ENCODE measurements at places on chromosomes 3 and 15.

DNA sequence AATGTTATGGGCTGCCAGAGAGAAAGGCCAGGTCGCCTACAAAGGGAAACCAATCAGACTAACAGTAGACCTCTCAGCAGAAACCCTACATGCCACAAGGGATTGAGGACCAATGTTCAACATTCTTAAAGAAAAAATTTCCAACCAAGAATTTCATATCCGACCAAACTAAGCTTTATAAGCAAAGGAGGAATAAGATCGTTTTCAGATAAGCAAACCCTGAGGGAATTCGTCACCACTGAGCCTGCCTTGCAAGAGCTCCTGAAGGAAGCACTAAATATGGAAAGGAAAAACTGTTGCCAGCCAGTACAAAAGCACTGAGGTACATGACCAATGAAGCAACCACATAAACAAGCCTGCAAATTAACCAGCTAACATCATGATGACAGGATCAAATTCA lies 33.1 kb downstream of the PYGO1 start:
- H3K36me3 ChIP-seq: no peaks in the 10 kb centered on the region
- H3K27ac ChIP-seq: no peak overlapping the region
- H3K4me1 ChIP-seq: peaks cover 5% of the 10 kb centered on the region
- H3K4me3 ChIP-seq: no peak overlapping the region
- no peaks in the 10 kb centered on the region for H3K27me3 ChIP-seq

DNA sequence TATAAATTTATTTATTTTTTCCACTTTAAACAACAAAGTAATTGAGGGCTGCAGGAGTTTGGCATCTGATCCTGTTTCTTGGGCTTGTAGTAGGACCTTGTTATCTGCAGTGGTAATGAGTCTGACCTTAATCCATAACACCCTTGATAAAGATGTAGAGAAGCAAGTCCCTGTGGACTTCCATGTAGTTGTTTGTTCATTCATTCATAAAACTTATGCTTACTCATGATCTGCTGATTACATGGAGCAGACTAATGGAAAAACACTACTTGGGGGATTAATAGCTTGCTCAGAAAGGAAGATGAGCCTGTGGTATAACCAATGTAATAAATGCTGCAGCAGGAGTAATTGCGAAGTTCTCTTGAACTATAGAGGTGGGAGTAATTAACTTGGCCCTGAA lies 271.5 kb upstream of the TBL1XR1 start:
- H3K27me3 ChIP-seq: no peaks in the 10 kb centered on the region
- peaks cover 2% of the 10 kb centered on the region for H3K4me1 ChIP-seq
- no peak overlapping the region for H3K27ac ChIP-seq
- no peak overlapping the region for H3K4me3 ChIP-seq

- H3K4me1 ChIP-seq: no peaks in the 10 kb centered on the region
- H3K27me3 ChIP-seq: no peaks in the 10 kb centered on the region
- H3K27ac ChIP-seq: no peak overlapping the region
- H3K4me3 ChIP-seq: no peak overlapping the region
- H3K36me3 ChIP-seq: no peaks in the 10 kb centered on the region
These were observed 243.6 kb downstream of the ZIC1 start for GRCh38 chr3:147652651-147653366.

GRCh38 chr15:75542386-75542797 lies 36.7 kb downstream of the PTPN9 start:
- H3K36me3 ChIP-seq: no peaks in the 10 kb centered on the region
- DNase-seq: no peak
- H3K27ac ChIP-seq: no peak overlapping the region

GRCh38 chr3:11509173-11510000 lies 134.3 kb downstream of the VGLL4 start:
- H3K4me1 ChIP-seq: peaks cover 39% of the 10 kb centered on the region
- no peak overlapping the region for H3K4me3 ChIP-seq
- H3K36me3 ChIP-seq: no peaks in the 10 kb centered on the region
- peak overlapping the region; percentile 55 for H3K27ac ChIP-seq
- peak; percentile 73 for DNase-seq

DNA sequence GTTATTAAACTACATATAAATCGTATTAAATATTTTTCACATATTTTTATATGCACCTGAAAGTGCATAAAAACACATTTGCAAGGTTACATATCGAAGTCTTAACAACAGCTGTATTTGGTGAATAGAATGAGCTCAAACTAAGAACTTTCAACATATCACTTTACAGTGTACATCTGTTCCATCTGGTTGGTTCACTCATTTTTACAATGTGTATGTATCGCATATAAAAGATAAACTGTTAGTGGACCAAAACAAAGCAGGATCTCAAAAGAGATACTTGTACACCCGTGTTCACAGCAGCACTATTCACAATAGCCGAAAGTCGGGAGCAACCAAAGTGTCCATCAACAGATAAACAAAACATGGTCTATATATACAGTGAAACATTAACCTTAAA lies 55.8 kb downstream of the TBL1XR1 start:
- H3K4me3 ChIP-seq: no peak overlapping the region
- H3K4me1 ChIP-seq: peaks cover 24% of the 10 kb centered on the region
- no peaks in the 10 kb centered on the region for H3K36me3 ChIP-seq
- no peaks in the 10 kb centered on the region for H3K27me3 ChIP-seq
- H3K27ac ChIP-seq: no peak overlapping the region
- DNase-seq: no peak

DNA sequence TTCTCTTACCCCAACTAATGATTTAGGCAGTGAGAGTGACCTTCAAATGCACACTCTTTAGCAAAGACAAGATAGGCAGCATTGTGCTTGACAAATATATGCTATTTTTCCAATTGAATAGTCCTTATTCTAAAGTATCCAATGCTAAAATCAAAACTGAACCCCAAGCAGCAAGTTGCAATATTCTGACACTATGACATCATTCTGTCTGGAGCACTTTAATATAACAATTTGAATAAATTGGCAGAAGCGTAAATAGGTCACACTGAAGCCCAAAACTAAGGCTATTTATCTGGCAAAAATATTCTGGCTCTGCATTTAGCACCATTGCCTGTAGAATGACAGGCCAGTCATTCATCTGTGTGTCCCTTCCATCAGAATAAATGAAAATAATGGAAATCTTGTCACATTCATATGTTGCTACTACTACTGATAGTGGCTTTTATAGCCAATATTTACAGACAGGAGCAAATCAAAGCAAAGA lies 2.9 kb downstream of the CBLB start:
- no peak for DNase-seq
- H3K27me3 ChIP-seq: no peaks in the 10 kb centered on the region
- H3K27ac ChIP-seq: no peak overlapping the region
- peak overlapping the region; percentile 84 for H3K4me3 ChIP-seq
- no peaks in the 10 kb centered on the region for H3K36me3 ChIP-seq
- peaks cover 23% of the 10 kb centered on the region for H3K4me1 ChIP-seq

DNA sequence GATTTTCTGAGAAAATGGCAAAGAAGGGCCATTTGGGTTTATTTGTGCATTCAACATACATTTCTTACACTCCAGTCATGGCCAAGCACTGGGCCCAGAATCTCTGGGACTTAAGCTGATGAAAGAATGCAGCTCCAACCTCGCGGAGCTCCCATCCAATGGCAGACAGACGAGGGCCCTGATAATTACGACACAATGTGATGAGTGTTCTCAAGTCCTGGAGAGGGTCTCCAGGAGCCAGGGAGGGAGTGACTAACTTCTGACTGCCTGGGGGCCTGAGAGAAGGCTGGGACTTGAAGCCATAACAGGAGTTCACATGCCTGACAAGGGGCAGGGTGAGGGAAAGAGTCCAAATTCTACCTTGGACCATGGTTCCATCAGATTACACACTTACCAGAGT lies 42.6 kb upstream of the BNC1 start:
- no peaks in the 10 kb centered on the region for H3K4me1 ChIP-seq
- no peak overlapping the region for H3K27ac ChIP-seq
- H3K36me3 ChIP-seq: no peaks in the 10 kb centered on the region
- no peaks in the 10 kb centered on the region for H3K27me3 ChIP-seq

DNA sequence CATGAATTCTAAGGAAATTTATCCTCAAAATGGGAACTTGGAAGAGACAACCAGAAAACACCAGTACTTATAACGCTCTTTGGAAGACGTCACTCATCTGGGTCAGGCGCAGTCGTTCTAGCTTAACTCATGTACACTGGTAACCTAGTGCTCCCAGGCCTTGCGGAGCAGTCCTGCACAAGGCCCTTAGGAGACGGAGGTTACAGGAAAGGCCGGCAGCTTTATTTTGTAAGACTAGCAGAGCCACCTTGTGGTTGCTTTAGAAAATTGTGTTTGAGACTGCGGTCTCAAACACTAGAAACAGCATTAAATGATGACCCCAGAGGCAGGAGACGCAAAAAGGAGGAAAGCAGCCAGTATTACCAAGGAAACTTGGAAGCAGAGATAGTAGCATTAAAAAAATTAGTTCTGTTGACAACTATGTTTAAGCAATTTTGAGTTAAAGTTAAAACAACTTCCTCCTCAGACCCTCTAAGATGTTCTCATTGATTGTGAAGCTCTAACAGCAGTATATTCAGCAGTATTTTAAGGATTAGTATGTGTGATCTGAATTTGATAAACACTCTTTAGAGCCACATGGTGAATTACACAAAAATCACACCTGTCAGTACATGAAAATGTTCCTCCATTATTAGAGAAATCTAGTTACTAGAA lies 141.9 kb upstream of the C2CD4B start:
- no peak for DNase-seq
- no peaks in the 10 kb centered on the region for H3K4me1 ChIP-seq
- H3K36me3 ChIP-seq: no peaks in the 10 kb centered on the region
- no peak overlapping the region for H3K27ac ChIP-seq
- H3K4me3 ChIP-seq: no peak overlapping the region

DNA sequence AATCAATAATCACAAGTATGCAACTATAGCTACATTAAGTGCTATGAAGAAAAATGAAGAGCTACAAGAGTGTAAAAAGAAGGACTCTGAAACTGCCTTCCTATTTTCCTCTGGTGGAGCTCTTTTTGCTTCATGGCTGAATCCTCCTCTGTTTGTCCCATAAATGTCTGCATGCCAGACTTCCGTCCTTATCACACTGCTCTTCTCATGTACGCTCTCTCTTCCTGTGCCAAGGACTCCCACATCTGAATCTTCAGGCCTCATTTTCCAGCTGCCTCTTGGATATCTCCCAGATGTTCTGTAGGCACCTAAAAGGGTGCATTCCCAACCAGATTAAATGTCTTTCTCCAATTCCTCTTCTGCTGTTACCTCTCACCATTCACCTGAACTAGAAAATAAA lies 123.7 kb downstream of the MECOM start:
- DNase-seq: no peak
- H3K36me3 ChIP-seq: no peaks in the 10 kb centered on the region
- no peak overlapping the region for H3K4me3 ChIP-seq
- no peak overlapping the region for H3K27ac ChIP-seq
- no peaks in the 10 kb centered on the region for H3K27me3 ChIP-seq
- H3K4me1 ChIP-seq: no peaks in the 10 kb centered on the region

DNA sequence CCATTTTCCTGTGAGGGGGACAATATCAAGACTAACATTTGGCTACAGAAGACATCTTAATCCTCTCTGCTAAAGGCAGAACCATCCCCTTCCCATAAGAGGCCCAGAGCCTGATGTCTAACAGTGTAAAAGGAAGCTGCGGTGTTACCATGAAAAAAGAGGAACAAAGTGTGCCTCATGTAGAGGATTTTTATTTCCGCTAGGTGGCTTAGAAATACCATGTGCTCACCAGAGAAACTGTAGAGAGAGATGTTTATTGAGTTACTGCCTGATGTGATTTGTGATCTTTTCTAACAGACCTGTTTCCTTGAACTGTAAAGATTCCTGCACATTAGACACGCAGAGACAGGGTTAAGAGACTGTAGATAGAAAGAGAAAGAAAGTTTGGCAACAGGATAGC lies 22.0 kb downstream of the OR5H15 start:
- no peak overlapping the region for H3K27ac ChIP-seq
- H3K4me1 ChIP-seq: no peaks in the 10 kb centered on the region
- no peaks in the 10 kb centered on the region for H3K36me3 ChIP-seq
- H3K27me3 ChIP-seq: no peaks in the 10 kb centered on the region
- DNase-seq: no peak
- no peak overlapping the region for H3K4me3 ChIP-seq

DNA sequence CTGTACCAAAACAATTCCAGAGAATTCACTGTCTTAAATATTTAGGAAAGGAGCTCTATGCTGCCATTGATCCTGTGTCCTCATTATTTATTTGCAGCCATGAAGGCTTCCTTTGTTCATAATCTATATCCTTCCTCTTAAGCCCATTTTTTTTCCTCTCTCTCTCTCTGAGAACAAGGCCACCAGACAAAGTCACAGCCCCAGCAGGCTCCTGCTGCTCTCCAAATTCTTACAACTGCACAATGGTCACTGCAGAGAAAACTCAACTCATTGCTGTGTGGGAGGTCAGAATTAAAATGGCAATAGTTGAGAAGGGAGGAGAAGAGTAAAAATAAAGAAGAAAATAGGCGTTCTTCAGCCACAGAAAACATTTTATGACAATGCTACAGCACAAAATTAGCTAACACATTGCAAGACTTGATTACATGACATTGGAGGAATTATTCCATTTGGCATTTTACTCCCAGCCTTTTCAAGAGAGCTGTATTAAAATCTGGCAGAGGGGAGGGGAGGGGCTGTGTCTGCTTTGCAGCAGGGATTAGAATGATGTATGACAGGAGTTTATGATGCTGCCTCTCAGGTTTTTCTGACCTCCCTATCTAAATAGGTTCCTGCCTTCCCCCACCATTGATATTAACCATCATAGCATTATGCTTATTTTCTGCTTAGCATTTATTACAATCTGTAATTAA lies 399.7 kb upstream of the THBS1 start:
- H3K36me3 ChIP-seq: no peaks in the 10 kb centered on the region
- H3K4me1 ChIP-seq: no peaks in the 10 kb centered on the region

- no peaks in the 10 kb centered on the region for H3K4me1 ChIP-seq
- no peak overlapping the region for H3K27ac ChIP-seq
- peak overlapping the region; percentile 26 for H3K4me3 ChIP-seq
- no peaks in the 10 kb centered on the region for H3K36me3 ChIP-seq
- no peaks in the 10 kb centered on the region for H3K27me3 ChIP-seq
- peak; percentile 83 for DNase-seq
These were observed 47.0 kb upstream of the LHFPL4 start for GRCh38 chr3:9600597-9600996.

GRCh38 chr3:101703169-101703568 lies 16.7 kb upstream of the RPL24 start:
- no peak for DNase-seq
- H3K27ac ChIP-seq: peak overlapping the region; percentile 39
- no peaks in the 10 kb centered on the region for H3K27me3 ChIP-seq
- H3K4me1 ChIP-seq: no peaks in the 10 kb centered on the region
- H3K4me3 ChIP-seq: no peak overlapping the region

GRCh38 chr15:98684436-98684835 lies 36.1 kb downstream of the IGF1R start:
- H3K27ac ChIP-seq: no peak overlapping the region
- H3K36me3 ChIP-seq: no peaks in the 10 kb centered on the region
- no peak for DNase-seq
- no peak overlapping the region for H3K4me3 ChIP-seq
- peaks cover 23% of the 10 kb centered on the region for H3K4me1 ChIP-seq
- H3K27me3 ChIP-seq: no peaks in the 10 kb centered on the region

GRCh38 chr3:32708672-32709283 lies 23.8 kb downstream of the CNOT10 start:
- H3K36me3 ChIP-seq: peaks cover 34% of the 10 kb centered on the region
- no peak overlapping the region for H3K4me3 ChIP-seq
- peaks cover 16% of the 10 kb centered on the region for H3K4me1 ChIP-seq
- H3K27me3 ChIP-seq: no peaks in the 10 kb centered on the region

GRCh38 chr3:51295625-51296024 lies 89.5 kb upstream of the MANF start:
- H3K27ac ChIP-seq: no peak overlapping the region
- no peak for DNase-seq
- H3K4me3 ChIP-seq: no peak overlapping the region
- H3K36me3 ChIP-seq: no peaks in the 10 kb centered on the region

GRCh38 chr15:63340353-63340752 lies 41.3 kb downstream of the CA12 start:
- H3K27ac ChIP-seq: no peak overlapping the region
- no peak overlapping the region for H3K4me3 ChIP-seq
